ENCODE measurements at places on chromosomes 4 and X.

GRCh38 chr4:6118201-6118600 is 82.1 kb downstream of the JAKMIP1 start:
- no peak for DNase-seq

- DNase-seq = no peak
These were observed 18.8 kb downstream of the PPP2R3B start for GRCh38 chrX:367866-368265.

DNA sequence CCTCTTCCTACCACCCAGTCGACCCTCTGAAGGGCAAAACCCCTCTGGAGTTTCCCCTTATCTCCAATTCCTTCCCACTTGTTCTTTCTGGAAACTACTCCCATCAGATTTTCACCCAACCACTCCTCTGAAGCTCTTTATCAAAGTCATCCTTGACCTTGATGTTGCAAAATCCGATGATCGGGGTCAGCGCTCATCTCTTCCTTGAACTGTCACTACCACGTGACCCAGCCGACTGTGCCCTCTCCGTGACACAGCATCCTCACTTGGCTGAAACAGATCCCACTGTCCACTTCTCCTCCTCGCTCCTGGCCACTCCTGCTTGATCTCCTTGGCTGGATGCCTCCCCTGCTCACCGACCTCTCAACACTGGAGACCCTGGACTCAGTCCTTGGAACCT is 1.1 kb downstream of the CFAP99 start:
- DNase-seq = no peak

GRCh38 chrX:120549483-120550452 is 11.0 kb downstream of the CUL4B start:
- peak; percentile 79 for DNase-seq

DNA sequence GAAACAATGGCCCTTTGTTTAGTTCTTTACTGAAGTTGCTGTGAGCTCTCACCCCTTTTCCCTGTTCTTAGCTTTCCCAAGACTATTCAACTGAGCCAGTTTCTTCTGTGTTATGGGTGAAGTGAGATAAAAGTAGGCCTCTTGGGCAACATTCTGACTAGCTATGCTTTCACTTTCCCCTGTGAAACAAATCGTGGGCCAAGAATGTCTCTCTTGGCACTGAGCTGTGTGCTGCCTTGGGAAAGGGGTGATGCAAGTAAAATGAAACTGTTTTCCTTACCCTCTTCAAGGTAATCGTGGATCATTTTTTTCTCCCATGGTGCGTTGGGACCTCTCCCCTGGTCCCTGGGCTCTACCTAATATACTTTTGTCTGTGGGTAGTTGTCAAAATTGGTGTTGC is 653.9 kb upstream of the MAGEB2 start:
- DNase-seq = peak; percentile 1

DNA sequence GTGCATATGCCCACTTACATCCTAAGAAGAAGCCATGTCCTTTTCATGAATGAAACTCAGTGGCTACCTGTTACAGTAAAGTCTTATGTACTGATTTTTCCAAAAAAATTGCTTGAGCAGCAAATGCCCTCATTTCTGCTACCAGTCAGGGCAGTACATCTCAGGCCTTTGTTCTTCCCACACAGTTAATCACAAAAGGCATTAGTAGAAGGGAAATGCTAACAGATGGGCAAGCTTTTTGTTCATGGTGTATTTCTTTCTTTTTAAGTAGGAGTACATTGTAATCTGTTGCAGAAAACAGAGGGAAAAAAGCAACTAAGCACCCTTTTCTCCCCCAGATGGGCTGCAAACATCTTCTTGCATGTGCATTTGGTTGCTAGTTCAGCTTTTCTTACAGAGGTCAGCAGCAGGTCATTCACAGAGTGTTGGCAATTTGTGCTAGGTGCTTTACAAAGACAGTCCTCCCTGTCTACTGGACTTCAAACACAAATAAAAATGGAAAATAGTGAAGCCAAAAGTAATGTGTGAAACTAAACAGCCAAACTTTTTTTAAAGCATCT is 373.4 kb downstream of the PRDM5 start:
- no peak for DNase-seq

DNA sequence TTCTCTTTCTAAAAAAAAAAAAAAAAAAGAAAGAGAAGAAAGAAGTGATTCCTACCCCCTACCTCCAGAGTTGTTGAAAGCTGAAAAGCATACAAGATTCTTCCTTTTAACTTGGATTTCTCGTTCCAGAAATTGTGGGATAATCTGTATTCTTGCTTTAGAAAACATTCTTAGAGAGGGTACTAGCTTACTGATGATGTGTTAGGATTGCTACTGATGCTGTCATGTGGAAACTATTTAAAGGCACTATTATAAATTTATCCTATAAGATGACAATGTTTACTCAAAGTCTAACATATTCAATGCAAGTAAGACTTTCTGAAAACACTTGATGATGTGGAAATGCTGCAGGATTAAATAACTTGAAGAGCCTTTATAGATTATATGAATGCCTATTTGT is 204.0 kb upstream of the PUDP start:
- peak; percentile 24 for DNase-seq
